ENCODE measurements at places on chromosomes 13 and 19. TPM values are rescaled to one million over a fixed set of nuclear protein-coding genes. Genes with fewer than 3 reads are reported as not detected.

Gene TMEM38A
- 0.34 TPM for total RNA-seq

Gene FFAR3
- not detected for total RNA-seq

Gene CEACAM20
- not detected for total RNA-seq

Gene HS6ST3
- total RNA-seq: 0.29 TPM

Gene ADAMTSL5
- 0.82 TPM for total RNA-seq

Gene KCNJ14
- total RNA-seq: 1.2 TPM

Gene CCNA1
- total RNA-seq: 5.7 TPM

Gene TUBA3C
- total RNA-seq: not detected

Gene LINGO3
- not detected for total RNA-seq

Gene PRR22
- total RNA-seq: 0.76 TPM

Gene PHLDB3
- 8.2 TPM for total RNA-seq

Gene SHANK1
- 2.0 TPM for total RNA-seq

Gene CD22
- total RNA-seq: 0.29 TPM

Gene PSPC1
- total RNA-seq: 55.3 TPM

Gene SOX21
- total RNA-seq: not detected

Gene ATP12A
- total RNA-seq: not detected

Gene NBEA
- total RNA-seq: 4.1 TPM

Gene TPTE2
- total RNA-seq: not detected

Gene LYL1
- total RNA-seq: 105 TPM

Gene TMEM221
- 0.39 TPM for total RNA-seq

Gene KLF2
- total RNA-seq: 5.9 TPM

Gene ZNF823
- total RNA-seq: 3.4 TPM

Gene CELF5
- 0.41 TPM for total RNA-seq

Gene ZNF471
- total RNA-seq: 2.2 TPM

Gene ZNF675
- total RNA-seq: 4.3 TPM

Gene SLITRK6
- total RNA-seq: not detected

Gene SLC10A2
- not detected for total RNA-seq

Gene LIM2
- not detected for total RNA-seq

Gene ZNF491
- 3.1 TPM for total RNA-seq

Gene FFAR1
- not detected for total RNA-seq

Gene COX6B2
- not detected for total RNA-seq

Gene NRTN
- not detected for total RNA-seq

Gene PLIN4
- 0.12 TPM for total RNA-seq

Gene POLD1
- 24.0 TPM for total RNA-seq

Gene ZNF723
- total RNA-seq: not detected

Gene CSNK1G2
- total RNA-seq: 102 TPM

Gene KIRREL2
- total RNA-seq: not detected

Gene QPCTL
- total RNA-seq: 25.0 TPM

Gene PRODH2
- total RNA-seq: not detected

Gene COL5A3
- total RNA-seq: 2.6 TPM

Gene KDELR1
- 177 TPM for total RNA-seq

Gene NKPD1
- 0.29 TPM for total RNA-seq

Gene COLGALT1
- 462 TPM for total RNA-seq

Gene PLEKHJ1
- 68.1 TPM for total RNA-seq

Gene OR7G3
- not detected for total RNA-seq

Gene HSPBP1
- total RNA-seq: 30.5 TPM

Gene ZNF726
- 0.92 TPM for total RNA-seq

All from glomerular endothelial cell (primary cell).